ENCODE measurements at places on chromosomes 16 and 17. TPM values are rescaled to one million over a fixed set of nuclear protein-coding genes. Genes with fewer than 3 reads are reported as not detected.

DNA sequence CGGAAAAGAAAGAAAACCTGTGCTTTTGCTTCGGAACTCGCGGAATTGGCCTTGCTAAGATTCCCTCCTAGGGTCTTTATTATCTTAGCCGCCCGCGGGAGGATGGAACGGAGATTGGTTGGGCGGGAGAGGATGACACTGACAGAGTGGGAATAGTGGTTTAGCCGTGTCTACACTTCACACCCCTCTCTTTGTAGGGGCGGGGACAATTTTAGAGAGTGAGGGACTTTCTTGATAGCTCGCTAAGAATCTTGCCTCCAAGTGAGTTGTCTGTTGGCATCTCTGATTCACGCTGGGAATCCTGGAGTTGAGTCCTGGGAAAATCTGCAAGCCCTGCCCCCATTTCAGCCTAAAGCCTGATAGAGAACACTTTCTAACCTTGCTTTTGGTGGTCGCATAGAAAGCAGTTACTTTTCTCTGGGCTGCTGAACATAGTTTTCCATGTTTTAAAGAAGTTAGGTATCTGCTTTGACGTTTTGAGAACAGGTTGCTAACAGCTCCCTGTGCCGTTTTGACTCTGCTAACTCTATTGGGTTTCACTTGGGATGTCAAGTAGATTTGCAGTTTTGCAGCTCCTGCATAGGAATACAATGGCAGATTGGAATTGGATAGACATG is 697 bp downstream of the NOL11 start:
- DNase-seq: no peak

DNA sequence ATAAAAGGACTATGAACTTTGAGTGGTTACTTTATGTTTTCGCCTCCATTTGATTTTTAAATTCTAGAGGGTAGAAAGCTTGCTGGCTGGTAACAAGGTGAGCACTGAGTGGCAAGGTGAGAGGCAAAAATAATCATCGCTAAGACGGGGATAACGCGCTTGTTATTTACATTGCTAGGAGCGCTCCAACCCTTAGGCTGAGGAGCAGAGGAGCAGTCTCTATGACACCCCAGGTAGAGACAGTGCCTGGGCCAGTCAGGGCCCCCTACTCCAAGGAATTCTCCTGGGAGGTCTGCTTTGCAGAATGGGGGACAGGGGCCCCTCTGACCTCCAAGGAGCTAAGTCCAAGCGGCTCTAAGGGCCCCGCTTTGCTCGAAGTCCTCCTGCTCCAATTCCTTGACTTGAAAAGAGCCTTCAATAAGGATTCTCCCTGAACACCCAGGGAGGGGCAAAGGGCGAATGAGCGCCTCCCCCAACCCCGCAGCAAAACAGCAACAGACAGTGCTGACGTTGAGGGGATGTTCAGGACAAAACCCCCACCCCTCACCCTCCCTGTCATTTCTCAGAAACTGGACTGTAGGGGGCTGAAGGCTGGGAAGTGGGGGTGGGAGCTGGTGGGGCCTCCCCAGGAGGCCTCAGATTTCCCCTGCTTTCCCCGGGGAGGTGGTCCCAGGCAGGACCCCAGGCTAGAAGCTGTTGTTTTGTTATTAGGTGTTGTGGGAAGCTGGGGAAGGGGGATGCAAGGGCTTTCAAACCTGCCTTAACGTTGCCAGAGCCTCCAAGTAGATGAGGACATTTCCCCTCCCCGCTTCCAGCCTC is 10.2 kb upstream of the FOXF1 start:
- no peak for DNase-seq

DNA sequence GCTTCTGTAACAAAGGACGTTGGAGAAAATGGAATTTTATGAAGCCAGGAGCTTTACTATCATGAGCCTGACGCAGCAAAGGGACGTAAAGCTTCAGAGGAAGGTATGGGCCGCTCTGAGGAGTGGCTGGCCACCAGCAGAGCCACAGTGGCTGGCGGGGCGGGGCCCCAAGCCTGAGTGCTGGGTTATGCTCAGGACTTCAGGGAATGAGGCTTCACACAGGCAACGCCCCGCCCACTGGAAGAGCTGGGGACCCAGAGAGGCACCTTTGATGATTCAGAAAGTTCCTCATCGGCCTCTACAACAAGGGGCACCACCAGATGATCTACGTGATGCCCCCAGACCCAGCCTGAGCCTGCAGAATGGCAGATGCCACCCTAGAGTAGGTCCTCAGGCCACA is 8.8 kb downstream of the NOB1 start:
- DNase-seq: no peak

DNA sequence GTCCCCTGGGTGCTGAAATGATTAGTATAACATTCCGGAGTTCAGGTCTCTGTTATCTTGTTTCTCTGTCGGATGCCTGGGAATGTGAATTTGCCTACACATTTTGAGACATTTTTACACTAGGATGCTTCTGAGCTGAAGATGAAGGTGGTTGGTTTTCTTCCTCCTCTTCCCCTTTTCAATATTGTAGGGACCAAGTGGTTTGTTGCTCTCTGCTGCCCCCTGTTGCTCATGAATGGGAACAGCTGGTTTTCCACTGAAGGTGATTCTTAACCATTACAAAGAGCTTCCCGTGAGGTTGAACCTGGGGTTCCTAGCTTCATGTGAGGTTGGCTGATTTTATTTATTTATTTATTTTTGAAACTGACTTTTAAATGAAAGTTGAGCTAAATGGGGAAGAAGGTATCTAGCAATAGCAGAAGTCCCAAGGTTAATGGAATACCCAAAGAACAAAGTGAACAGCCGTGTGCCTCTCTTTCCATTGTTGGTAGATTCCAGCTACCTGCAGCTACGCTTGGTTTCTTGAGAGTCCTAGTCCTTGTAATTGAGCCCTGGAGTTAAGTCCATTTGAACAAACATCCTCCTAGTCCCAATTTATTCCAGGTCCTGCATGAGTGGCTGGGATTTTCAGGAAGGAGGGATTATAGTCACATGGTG is 983.9 kb upstream of the EEF2KMT start:
- no peak for DNase-seq

DNA sequence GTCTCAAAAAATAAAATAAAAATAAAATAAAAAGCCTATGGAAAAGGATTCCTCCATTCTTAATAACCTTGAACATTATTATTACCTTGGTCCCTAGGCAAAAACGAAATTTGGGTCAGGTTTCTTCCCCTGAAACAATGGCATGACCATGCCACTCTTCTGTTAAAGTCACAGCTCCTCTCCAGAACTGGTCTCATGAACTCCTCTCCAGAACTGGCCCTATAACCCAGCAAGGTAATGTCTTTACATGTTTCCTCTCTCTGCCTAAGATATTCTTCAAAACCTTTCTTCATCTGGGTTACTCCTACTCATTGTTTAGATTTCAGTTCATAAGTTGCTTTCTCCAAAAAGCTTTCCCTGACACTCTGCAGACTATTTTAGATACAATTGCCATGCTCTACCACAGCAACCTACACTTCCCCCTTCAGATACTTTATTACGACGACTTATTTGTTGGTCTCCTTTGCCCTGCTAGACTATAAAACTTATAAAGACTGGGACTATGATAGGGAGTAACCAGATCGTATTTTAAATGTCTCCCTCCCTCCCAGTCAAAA is 13.5 kb downstream of the TRIM37 start:
- DNase-seq: no peak

DNA sequence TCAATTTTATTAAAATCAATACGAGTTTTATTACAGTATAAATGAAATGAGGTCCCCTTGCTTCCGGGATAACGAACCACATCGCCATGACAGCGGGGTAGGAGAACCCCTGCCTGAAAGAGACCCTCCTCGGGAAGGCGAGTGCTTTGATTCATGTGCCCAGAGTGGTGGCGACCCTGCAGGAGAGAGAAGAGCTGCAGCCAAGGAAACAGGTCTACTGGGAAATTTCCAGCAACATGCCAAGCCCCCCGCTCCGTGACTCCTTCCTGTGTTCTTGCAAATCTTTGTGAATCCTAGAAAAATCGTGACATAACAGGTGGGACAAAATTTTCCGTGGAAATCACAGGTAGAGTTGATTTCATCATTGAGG is 162.5 kb downstream of the WSCD1 start:
- no peak for DNase-seq

- peak; percentile 65 for DNase-seq
These were observed at the start of gene ALOX12 for GRCh38 chr17:6995500-6996255. TSS of gene ALOX12 (plus strand) at chr17:6996049. CDS start at chr17:6996118, 69 bp downstream.

DNA sequence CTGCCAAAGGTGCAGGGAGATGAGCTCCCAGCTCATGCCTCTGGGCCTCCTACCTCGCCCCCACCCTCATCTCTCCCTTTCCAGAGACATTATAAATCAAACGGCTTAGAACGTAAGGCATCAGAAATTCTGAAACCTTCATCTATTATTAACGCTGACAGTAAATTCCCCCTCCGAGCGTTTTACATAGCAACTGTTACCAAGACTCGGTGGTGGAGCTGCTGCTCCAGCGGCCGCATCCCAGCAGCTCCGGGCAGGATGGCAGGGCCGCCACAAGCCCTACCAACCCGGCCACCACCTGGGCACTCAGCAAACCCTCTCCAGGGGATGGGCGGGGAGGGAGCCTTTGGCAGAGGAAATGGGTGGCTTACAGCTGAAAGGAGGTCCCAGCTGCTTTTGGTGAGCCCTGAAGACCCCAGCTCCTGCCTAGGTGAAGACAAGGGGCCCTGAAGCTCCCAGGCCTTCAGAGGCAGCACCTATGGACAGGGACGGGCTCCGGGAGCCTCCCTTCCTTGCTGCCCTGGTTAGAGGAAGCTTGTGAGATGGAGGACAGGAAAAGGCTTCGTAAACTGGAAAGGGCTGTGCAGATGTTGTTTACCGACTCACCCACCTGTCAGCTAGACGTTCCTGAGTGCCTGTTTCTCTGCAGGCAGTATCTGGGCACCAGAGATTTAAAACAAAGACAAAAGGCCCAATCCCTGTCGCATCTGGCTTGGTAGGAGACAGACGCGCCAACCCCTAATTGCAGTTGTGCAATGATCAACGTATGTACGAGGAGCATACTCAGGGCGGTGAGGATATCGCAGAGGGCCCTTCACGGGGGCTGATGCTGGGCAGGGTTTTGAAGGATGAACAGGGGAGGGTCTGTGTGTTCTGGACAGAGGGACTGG is 76.9 kb downstream of the RAI1 start:
- no peak for DNase-seq

DNA sequence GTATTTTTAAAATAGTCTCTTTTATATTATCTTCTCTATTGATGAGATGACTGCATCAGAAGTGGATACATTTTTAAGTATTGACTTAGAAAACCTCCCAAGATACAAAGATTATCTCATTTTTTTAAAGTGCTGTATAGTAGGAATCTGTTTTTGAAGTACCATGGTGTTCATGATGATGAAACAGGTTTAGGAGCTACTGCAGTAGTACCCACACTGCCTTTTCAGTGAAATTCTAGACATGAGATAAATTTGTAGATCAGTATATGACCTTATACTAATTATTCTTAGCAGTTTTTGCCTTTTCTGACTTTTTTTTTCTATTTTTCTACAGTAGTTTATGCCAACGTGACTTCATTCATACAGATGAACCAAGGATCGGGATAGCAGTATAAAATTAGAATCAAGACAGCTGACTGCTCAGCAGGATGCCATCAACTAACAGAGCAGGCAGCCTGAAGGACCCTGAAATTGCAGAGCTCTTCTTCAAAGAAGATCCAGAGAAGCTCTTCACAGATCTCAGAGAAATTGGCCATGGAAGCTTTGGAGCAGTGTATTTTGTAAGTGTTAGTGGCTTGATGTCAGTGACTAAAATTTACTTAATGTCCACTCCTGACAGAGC is 61.1 kb downstream of the TAOK1 start:
- DNase-seq: no peak

The RNU2-1 gene
- total RNA-seq: 8,379 TPM

The OR4D2 gene
- total RNA-seq: not detected

The ZBTB4 gene
- total RNA-seq: 16.6 TPM

The KRT13 gene
- total RNA-seq: 3.7 TPM

The NOD2 gene
- 0.87 TPM for total RNA-seq

The TAT gene
- total RNA-seq: 0.72 TPM

The TRPV2 gene
- total RNA-seq: 13.3 TPM
